H1 (cell line): ENCODE measurements at places on chromosomes 11 and 22.

- no peak for DNase-seq
These were observed 16.0 kb downstream of the ZMAT5 start for GRCh38 chr22:29750559-29751538.

GRCh38 chr11:62402226-62402959 is 16.4 kb upstream of the SCGB1A1 start:
- DNase-seq, result no peak

DNA sequence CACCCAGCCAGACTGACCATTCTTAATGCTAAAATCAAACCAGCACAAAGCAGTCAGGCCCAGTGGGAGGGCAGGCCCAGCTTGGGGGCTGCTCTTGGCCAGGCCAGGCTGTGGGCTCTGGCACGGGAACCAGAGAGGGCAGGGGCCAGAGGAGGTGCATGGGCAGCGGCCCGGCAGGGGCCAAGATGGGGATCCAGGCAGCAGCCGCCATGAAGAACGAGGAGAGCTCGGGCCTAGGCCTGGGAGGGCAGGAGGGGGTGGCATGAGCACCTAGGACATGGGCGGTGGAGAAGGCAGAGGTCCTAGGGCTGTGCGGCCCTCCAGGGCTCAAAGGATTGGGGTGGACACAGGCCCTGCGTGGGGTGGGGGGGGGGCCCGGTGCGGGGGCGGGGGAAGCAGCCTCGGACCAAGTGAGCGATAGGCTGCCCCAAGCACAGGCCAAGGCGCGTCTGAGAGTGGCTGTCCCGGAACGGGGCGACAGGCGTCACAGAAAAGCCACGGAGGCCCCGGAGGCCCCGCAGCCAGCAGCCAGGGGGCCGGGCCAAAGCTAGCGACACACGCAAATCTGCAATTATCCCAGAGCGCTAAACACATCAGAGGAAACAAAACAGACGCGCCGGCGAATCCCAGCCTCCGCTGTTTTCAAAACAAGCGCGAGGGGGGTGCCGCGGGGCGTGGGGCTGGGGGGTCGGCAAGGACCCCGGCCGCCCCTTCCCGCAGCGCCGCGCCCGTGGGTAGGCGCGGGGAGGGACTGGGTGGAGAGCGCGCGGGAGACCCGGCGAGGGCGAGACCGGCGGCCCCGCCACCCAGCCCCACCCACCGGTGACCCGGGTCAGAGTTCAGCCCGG is 8.3 kb downstream of the PLXNB2 start:
- DNase-seq, result no peak

- no peak for DNase-seq
These were observed 798.0 kb downstream of the DLG2 start for GRCh38 chr11:84829162-84829561.

DNA sequence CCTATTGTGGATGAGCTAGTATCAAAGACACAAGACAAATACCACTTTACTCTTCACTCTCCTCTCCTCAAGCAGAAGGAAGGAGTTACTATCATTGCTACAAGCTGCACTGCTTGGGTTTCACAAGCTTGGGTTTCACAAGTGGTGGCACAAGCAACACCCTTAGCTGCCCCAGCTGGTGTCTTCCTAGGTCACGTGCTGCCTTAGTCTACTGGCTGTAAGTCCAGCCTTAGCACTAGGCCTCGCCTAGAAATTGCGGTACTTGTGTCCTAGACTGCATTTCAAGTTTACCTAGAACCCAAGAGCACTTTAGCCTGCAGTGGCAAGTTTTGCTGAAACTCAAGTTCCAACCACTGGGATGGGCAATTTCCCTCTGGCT is 86.6 kb downstream of the EHF start:
- no peak for DNase-seq

DNA sequence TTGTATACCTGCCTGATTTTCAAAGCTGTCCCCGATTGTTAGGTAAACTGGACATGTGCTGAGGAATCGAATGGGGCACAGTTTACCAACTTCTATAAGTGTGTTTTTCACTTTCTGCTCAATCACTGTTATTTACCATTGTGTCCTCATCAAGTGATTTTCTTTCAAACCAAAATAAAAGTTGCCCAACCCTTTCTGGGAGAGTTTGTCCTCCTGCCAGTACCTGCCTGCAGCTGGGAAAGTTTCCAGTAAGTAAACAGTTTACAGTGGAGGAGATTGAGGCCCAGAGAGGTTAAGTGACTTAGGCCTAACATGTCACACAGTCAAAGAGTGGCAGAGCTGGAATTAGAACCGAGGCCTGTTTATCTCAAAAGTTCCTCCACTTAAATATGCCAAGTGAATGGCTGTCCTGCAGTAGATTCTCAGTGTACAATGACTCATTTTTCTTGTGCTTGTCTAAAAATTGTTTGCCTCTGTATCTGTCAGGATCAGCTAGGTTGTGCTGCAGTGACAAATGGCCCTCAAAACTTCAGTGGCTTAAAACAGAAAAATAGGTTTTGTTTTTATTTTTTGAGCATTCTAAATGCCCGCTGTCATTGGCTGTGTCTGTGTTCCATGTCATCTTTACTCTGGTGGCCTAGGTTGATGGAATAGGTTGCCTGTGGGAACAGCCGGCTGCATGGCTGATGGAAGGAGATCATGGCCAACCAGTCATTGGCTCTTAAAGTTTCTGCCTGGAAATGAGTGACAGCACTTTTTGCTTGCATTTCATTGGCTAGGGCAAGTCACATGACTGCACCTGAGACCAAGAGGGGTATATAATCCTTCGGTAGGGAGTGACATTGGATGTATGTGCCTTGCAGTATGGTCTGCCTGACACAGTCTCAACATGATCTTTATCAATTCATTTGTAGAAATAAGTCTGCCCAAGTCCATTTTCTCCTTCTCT is 61.8 kb upstream of the CRYBB3 start:
- DNase-seq, result no peak
